Mononuclear cell (primary cell): ENCODE measurements at places on chromosomes 16 and 17. TPM values are rescaled to one million over a fixed set of nuclear protein-coding genes. Genes with fewer than 3 reads are reported as not detected.

TP53TG3F gene
- total RNA-seq: not detected

NPIPA7 gene
- total RNA-seq: not detected

HS3ST3B1 gene
- 10.4 TPM for total RNA-seq

LPO gene
- total RNA-seq: not detected

HLF gene
- total RNA-seq: 1.7 TPM

NEUROD2 gene
- under 0.01 TPM for total RNA-seq

KRTAP4-9 gene
- not detected for total RNA-seq

LGALS9C gene
- total RNA-seq: 0.63 TPM

CD300LB gene
- 44.3 TPM for total RNA-seq

CFAP97D1 gene
- not detected for total RNA-seq

GALK1 gene
- total RNA-seq: 8.8 TPM

HBA1 gene
- total RNA-seq: 28.3 TPM

NLRC5 gene
- total RNA-seq: 246 TPM

HOXB8 gene
- total RNA-seq: 0.10 TPM
